Panc1 (cell line): ENCODE measurements at places on chromosomes 7 and 10.

GRCh38 chr7:117010375-117011133 is 57.3 kb downstream of the ST7 start:
- no peak for DNase-seq

- no peak for DNase-seq
Measured at GRCh38 chr10:75019370-75019769, 92.1 kb upstream of the SAMD8 start.

GRCh38 chr10:93554760-93555432 is 11.6 kb upstream of the FFAR4 start:
- DNase-seq: peak; percentile 53

GRCh38 chr10:72229261-72230251 is 13.5 kb upstream of the ASCC1 start:
- DNase-seq: no peak

- DNase-seq: no peak
Measured at GRCh38 chr10:19815731-19816410, 361 bp upstream of the PLXDC2 start.

- DNase-seq: no peak
Measured at GRCh38 chr10:1251769-1252168, 195.6 kb downstream of the WDR37 start.

DNA sequence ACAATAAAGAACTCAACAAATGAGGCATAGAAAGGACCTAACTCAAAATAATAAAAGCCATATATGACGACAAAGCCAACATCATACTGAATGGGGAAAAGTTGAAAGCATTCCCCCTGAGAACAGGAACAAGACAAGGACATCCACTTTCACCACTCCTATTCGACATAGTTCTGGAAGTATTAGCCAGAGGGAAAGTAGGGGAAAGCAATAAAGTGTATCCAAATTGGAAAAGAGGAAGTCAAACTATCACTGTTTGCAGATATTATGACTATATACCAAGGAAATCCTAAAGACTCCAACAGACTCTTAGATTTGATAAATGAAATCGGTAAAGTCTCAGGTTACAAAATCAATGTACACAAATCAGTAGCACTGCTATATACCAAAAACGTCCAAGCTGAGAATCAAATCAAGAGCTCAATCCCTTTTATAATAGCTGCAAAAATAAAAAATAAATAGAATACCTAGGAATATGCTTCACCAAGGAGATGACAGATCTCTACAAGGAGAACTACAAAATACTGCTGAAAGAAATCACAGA is 4.8 kb downstream of the ANXA7 start:
- no peak for DNase-seq

DNA sequence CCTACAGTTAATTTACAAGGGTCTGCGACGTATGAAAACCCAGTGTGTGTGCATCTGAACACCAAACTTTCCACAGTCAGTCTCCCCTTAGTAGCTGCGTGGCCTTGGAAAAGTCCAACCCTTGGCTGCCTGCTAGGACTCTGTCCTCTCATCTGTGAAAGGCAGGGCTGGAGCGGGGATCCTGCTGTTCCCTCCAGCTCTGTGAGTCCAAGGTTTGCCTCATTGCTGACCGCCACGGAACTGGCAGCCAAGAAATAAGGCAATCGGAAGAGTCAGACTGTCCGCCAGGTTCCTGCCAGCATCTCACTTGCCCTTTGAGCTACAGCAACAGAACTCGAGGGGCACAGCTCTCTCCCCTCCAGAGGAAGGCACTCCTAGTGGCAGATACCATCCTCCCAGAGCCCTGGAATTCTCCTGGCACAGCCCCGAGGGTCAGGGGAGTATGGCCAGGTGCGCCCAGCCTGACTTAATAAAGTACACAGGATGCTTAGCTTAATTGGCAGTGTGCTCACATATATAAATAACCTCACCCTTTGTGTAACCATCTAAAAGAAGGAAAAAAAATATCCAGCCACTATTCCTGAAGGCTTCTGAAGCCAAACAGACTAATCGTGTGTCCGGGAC is 530.1 kb upstream of the FOXK1 start:
- DNase-seq: no peak

- no peak for DNase-seq
Measured at GRCh38 chr7:108008827-108009226, 5.9 kb upstream of the LAMB1 start.

DNA sequence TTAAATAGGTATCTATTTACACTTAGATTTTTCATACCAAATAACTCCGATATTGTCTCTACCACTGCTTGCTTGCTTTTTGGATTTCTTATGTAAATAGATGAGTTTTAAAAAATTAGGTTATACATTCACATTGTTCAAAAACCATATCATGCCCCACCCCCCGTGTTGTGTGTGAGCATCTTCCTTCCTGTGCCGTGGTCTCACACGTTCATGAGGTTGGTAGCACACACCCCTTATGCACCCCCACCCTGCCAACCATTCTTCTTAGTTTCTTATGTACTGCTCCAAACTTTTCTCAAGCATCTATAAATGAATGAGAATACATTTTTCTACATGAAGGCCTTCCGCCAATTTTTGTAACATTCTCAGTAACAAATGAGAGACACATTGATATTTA is 115.6 kb downstream of the FANK1 start:
- no peak for DNase-seq

DNA sequence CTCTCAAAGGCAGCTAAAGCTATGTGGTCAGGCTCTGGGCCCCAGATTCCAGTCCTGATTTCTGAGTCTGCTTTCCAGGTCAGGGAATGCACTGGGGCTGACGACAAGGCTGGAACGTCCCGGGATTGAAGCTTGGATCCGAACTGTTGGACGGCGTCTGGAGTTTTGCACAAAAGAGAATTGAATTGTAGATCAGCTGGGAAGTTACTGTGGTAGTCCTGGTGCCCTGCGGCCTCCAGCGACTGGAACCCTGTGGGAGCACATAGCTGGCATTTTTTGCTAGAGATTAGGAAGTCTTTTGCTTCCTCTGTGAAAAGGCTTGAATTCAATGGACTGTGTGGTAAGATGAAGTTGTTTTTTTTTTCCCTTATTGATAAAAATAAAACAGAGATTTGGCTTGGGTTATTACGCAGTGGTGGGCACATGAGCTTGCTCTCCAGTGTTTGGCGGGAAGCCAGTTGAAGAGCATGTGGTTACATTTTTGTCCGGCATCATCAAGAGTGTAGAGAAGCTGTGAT is at the start of gene HK1:
HK1 (plus strand) TSS at position 51 of the 518 bp plus-strand sequence.
- DNase-seq: no peak

DNA sequence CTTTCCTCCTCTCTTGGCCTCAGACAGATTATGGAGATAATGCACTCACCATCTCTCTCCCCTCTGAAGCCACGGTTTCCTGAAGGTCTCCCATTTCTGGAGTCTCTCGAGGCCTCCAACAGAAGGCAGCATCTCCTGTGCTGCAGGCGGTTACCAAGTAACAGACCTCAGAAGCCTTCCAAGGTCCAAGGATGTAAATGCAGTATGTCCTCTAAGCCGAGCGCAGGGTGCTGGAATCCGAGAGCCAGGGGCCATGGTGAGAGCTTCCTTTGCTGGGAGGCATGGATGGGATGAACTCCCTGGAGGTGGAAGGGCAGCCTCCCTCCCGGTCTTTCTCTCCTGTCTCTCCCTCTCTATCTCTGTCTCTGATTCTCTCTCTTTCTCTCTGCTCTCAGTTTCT is 79.8 kb downstream of the ADARB2 start:
- DNase-seq: no peak

DNA sequence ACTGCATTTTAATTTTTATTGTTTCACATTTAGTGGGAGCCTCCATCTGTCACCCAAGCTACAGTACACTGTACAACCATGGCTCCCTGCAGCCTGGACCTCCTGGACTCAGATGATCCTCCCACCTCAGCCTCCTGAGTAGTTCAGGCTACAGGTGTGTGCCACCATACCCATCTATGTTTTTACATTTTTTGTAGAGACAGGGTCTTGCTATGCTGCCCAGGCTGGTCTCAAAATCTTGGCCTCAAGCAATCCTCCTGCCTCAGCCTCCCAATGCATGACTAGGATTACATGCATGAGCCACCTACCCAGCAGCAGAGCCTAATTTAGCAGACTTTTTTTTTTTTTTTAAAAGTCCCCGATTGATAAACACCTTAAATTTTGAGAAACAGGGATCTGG is 5.6 kb downstream of the PIP4K2A start:
- DNase-seq: no peak

DNA sequence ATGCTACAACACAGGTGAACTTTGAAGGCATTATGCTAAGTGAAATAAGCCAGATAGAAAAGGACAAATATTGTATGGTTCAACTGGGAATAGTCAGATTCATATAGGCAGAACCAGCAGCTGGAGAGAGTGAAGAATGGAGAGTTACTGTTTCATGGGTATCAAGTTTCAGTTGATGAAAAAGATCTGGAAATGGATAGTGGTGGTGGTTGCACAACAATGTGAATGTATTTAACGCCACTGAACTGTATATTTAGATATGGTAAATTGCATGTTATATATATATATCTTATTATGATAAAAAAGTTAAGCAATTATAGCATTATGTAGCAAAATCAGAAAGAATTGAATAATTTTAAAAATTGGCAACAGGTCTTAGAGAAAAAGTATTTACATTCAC is 3.9 kb downstream of the LMBR1 start:
- DNase-seq: no peak

- DNase-seq: no peak
Measured at GRCh38 chr7:41579961-41580935, 122.6 kb downstream of the INHBA start.

DNA sequence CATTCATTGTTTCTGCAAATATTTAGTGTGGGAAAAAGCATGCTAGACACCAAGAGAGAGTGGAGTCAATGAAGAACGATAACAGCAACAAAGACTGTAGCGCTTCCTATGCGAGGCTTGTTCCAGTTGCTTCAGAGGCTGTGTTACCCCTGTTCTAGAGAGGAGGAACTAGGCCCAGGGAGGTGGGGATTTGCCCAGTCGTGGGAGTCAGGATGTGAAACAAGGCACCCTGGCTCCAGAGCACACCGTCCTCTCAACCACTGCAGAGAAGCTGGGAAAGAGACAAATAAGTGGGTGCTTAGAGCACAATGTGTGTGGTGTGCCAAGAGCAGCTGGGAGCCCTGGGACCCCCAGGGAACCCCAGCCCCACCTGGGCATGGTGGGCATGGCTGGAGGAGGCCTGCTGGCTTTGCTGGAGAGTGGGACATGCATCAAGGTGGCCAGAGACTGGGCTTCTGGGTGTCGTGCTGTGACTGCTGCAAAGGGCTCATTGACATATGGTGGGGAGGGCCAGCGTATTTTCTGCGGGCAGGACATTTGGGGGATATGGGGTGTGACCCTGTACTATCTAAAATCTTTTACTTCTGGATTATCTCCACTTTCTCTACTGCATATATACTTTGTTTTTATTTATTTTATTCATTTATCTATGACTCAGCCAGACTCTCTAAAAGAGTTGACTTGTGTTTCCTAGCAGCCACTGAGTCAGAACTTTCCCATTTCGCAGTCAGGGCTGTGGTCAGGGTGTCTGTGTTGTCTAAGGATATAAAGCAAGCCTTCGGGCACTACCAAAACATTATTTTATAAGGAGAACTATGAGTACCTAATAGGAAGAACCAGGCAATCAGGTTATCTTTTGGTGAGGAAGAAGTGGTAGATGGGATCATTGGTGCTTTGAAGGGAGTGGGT is 95.4 kb downstream of the TCF7L2 start:
- DNase-seq: peak; percentile 30

DNA sequence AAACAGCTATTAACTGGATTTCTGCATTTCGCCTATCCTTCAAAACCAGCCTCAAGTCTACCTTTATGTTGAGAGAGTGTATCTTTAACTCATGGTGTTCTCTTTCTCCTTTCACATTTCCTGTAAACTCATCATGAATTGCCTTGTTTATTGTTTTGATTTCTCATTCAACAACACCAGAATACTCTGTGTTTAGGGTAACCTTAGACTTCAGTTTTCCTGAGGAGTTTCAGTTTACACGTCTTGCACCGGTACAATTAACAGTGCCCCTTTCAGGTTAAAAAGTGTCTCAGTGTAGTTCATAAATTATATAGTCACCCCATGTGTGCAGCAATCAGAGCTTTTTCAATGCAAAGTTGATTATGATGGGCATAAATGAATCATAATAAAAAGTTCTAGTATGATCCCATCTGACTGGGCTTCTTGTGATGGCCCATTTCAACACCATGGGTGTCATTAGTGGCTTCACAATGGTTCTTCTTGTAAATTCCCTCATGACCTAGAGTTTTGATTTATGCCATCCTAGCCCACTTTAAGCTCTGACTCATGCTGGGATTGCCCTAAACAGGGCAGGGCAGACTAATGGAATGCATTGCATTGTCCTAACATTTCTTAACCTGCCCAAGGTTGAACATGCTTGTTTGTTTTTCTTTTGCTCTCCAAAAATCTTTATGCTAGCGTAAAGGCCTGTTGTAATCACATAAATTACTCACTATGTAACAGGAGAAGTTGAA is 22.0 kb downstream of the ITGB8 start:
- DNase-seq: no peak

GRCh38 chr7:90224195-90224594 is 12.7 kb downstream of the STEAP2 start:
- DNase-seq: no peak

GRCh38 chr10:47286116-47286505 is 13.9 kb upstream of the GDF10 start:
- no peak for DNase-seq

DNA sequence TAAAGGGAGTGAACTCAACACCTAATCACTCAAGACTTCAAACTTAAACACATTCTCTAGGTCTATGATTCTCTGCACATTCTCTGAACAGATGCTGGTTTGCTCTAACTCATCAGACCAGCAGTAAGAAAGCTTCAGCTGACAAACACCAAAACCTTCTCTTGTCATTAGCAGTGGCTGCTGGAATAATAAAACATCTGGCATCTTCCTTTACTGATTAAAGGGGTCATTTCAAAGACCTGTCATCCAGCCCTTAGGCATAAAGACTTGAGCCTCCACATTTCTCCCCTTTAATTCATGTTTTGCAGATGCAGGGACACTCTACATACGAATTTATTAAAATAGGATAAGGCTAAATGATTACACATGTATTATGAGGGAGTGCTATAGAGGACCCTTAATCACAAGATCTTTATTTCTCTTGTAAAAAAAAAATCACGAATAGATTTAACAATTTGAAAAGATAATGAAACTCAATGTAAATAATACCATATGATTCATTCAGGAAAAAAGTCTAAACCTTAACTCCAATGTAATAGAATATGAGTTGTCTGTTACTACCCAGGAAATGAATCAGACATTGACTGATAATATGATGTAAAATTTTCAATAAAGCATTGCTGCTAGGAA is 152.4 kb upstream of the GNAI1 start:
- DNase-seq: no peak
